ENCODE measurements at places on chromosomes 6 and 20.

DNA sequence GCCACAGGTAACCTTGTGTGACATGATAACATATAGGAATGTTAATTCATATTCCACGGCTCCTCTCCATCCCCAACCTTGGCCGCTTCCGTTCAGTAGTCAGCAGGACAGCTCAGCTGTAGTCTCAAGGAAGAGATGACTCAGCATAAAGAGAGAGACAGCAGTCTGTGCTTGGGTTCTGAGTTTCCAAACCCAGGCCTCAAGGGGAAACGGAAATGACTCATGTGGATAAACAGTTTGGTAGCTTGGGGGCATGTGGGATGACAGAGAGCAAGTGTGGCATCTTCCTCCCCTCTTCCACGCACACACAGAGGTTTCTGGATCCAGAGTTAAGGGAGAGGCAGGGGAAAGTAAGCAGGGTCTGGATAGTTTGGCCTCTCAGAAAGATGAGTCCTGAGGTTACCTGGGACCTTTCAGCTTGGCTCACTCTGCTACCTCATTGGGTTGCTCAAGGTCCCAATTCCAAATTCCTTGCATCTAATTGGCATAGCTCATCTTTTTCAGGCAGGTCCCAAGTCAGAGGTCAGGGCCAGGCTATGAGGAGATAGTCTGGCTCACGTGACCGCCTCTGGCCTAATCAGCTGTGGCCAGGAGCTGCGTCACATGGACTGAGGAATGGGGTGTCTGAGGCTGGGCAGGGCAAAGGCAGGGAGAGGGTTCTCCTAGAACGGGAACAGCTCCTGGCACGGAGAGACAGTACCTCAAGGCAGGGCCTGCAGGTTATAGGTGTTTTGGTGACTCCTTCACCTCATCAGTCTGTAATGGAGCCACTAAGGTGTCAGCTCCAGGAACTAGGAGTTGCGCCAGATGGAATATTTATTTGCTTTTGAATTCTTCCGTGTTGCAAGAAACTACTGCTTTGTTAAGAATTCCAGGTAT lies 36.5 kb upstream of the MLN start:
- no peak for DNase-seq

DNA sequence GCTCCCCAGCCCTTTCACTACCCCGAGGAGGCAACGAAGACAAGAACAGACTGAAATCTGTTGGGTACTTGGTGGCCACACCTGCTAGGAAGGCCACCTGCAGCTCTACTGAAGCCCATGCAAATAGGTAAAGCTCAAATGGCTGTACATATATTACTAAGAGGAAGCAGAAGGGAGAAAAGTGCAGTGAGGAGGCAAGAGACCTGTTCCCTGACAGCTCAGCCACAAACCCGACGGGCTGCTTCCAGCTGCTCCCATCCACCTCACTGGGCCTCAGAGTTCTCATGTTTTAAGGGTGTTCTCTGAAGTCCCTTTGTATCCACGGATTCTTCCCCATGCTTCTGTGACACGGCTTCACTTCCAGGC lies 24.6 kb downstream of the TRAM2 start:
- DNase-seq: no peak

GRCh38 chr6:23087471-23087870 lies 518.1 kb downstream of the HDGFL1 start:
- no peak for DNase-seq

- peak; percentile 47 for DNase-seq
These were observed 18.3 kb downstream of the HIVEP2 start for GRCh38 chr6:142926494-142927270.

Data from stimulated activated CD8-positive, alpha-beta memory T cell treated with anti-CD3 and anti-CD28 coated beads, Interleukin-15, amount 100 ng/mL, for 4 hours (primary cell).